ENCODE measurements at places on chromosomes 12 and 14.

DNA sequence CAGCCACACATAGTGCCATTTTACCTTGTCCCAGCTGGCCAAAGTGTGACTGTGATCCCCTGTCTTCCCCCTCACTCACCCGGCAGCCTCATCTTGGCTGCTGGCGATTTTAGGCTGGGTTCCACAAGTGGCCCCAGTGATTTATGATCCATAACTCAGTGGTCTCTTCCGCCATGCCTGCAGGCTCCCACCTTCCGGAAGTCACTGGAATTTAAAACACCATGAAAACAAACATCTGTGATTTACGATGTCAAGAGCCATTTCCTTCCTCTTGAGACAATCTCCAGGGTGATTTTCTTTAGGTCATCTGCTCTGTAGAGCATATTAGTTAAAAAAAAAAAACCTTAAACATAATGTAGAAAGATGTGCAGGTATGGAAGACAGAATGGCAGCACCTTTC lies 282.3 kb downstream of the CACNA1C start:
- no peak for DNase-seq

- DNase-seq, result no peak
Observed at GRCh38 chr12:112734859-112735695, 56.5 kb upstream of the RPH3A start.

- no peak for DNase-seq
Observed at GRCh38 chr12:3821441-3821840, 51.8 kb downstream of the PARP11 start.

DNA sequence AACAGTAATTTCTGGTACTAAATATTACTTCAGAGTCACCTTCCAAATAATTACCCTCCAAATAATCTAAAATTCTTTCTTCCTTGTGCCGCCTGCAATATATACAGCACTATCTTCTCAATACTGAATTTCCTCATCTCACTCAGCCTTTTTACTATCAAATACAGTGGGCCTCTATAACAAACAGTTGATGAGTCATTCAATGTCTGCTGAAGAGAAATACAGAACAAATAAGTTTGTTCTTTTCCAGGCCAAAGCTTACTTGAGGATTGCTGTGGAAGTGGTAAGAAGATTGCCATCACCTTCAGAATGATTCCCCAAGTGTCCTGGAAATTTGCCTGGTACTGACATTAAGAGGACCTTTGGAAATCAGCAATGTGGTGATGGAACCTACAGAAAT lies 218.2 kb upstream of the ARHGAP5 start:
- no peak for DNase-seq

- peak; percentile 37 for DNase-seq
Observed at GRCh38 chr12:57844709-57845477, 1.6 kb downstream of the CTDSP2 start.

DNA sequence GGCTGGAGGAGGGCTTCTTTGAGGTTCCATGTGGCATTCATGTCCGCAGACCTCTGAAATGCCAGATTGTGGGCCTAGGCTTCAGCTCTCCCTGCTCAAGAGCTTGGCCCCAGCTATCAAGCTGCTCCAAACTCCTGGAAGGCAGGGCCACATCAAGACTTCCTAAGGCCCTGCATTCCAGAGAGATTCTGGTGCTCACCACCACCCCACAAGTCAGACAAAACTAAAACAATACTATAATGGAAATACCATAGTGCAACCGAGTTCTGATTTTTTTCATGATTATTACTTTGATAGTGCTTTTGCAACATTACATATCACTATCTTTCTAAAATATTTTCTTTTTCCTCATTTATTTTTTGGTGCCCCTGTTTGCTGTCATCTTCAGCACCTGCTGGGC lies 86.3 kb downstream of the CALM1 start:
- DNase-seq, result no peak

DNA sequence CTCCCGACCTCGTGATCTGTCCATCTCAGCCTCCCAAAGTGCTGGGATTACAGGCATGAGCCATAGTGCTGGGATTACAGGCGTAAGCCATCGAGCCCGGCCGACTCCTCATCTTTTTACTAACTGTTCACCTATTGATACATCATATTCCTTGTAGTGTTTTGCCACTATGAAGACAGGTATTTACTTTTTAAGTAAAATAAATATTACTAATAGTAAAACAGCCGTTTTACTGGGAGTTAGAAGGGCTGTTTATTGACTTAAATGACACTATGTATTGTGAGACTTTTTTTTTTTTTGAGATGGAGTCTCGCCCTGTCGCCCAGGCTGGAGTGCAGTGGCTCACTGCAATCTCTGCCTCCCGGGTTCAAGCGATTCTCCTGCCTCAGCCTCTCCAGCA lies 51.5 kb downstream of the DIP2B start:
- no peak for DNase-seq

DNA sequence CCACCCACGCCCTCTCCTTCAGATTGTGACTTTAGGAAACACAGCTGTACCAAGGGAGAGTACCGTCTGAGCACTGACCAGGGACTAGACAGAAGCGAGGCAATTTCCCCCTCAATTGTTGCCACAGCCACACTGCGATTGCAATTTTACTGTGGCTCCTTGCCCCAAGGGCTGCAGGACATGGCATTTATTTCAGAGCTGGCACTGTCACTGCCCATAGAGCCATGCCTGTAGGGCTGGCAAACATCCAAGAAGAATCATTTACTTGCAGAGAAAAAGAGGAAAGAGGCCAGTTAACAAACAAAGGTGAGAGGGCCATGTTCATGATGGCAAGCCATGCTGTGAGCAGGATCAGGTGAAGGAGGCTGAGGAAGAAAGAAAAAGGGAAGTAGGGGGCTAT lies 129.6 kb downstream of the EMP1 start:
- no peak for DNase-seq

DNA sequence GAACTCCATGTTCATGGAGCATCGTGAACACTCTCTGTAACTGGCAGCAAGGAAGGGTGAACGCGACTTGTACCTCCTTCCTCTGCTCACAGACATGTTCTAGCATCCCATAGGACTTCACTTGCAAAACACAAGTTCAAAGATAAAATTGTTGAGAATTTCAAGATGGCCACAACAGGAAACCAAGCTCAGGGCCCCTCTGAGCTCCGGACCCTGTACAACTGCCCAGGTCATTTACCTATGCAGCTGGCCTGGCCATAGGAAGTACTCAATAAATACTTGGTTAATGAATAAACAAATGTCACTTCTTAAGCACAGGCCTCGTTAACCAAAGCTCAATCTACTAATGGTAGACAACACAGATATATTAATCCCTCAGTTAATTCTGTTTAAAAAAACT lies 11.7 kb upstream of the PPP4R4 start:
- DNase-seq, result no peak

DNA sequence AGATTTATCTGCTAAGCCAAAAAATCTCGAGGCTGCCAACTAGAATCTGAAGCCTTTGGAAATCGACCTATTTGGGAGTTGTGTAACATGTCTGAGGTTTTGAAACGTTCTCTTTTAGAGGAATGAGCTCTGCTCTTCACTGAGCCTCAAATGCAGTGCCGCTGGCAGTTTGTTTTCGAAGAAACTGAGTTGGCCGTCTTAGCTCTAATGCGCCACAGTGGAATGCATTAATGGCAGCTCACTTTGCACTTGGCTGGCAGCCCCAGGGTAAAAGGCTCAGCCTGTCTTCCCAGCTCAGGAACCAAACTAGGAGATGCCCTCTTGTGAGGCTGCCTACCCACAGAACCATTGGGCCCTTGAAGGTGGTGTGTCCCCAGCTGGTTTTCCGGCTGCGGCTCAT lies 53.8 kb downstream of the SFSWAP start:
- DNase-seq, result no peak

DNA sequence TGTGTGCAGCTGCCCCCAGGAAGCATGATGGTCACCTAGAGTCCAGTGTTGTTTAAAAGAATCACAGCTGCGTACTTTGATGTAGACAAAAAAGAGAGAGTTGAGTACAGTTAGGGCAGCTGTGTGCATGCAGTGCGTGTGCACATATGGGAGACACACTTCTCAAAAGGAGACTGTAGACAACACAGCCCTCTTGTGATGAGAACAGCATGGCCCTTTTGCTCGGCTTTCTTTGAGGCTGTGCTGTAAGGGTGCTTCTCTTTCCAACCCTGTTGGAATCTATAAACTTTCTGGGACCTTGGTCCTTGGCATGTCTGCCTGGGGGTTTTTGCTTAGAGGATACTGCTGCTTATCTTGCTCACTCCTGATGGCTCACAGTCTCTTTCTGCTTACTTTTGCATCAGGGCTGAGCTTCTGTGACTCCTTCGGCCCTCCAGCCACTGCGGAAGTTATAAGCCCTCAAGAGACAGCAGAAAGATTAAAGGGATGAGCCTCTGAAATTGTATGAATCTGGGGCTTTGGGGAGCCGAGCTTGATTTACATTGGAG lies 102.9 kb downstream of the DYRK2 start:
- DNase-seq, result no peak

DNA sequence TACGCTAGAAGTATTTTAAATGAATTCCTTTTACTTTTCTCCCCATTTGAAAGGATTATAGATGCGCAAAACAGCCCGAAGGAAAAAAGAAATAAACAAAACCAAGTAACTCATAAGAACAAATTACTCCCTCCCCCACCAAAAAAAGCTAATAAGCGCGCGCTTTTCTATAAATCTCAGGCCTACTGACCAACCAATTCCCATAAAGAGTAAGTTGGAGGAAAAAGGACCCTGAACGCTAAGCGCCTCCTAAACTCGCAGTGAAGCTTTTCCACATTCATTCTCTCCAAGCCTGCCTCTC lies 588 bp downstream of the MBIP start:
- no peak for DNase-seq

DNA sequence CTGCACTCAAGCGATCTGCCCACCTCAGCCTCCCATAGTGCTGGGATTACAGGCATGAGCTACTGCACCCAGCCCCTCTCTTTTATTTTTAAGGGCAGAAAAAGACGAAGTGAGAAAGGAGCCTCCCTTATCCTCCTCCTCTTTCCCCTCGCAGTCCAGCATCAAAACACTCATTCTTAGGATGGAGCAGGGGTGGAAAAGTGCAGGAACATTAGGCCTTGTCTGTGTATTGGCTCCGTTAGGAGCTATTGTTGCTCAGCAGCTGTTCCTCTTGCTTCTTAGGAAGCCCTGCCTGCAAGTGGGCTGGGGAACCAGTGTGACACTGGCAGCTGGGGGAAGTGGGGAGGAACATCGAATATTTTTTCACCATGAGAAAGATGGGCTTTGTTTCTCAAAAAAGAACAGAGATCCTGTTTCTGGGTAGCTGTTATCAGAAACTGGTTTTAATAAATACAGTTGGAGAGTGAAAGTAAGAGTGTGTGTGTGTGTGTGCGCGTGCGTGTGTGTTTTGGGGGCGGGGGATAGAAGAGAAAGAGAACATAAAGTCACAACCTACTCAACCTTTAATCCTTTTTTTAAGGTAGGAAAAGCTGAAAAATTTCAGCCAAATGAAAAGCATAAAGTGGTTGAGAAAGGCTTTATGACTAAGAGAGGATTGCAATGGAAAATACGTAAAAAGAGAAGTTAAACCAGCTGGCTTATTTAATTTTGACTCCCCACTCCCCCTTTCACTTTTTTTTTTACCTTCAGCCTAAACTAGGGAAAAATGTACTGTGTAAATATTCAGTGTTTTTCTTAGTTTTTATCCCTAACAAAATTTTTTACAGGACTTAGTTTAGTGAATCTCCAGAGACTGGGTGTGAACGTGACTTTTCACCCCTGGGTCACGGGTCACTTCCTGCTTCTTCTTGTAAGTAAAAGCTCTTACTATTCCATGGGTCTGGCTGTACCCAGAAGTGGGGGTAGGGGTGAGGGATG lies 197.2 kb upstream of the PLEKHG7 start:
- DNase-seq, result no peak

- DNase-seq, result no peak
Observed at GRCh38 chr14:104132981-104133380, 5.4 kb upstream of the KIF26A start.

DNA sequence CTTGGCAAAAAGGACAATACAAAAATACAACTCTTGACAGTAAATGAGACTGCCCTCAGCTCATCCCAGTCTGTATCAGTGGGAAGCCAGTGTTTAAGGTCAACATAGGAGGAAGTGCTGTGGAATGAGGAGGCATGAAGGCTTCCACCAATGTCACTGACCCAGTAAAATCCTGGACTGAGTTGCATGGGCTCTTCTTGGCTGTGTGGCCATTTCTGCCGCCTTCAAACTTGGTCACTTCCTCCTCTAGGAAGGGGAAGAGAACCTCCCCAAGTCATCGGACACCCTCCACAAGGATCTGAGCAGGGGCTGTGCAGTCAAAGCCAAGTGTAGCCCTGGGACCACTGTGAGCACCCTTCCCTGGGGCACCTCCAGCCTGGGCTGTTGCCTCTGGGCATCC lies 11.9 kb downstream of the GPR68 start:
- no peak for DNase-seq

DNA sequence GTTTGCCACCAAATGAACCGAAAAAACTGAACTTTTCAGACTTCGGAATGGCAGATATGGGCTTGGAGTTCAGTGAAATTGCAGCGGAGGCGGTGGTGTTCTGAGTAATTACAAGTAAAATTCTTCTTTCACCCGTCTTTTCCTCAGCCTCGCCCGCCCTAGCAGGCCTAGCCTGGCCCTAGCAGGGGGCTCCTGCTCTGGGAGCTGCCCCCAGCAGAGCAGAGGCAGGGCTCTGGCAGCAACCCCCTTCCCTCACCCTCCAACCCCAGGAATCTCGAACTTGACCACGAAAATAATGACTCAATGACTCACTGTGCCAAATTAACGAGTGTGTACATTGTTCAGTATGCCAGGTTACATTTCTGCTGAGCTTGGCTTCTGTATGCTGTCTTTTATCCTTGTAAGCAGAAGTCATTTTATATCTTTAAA lies 1.1 kb downstream of the PAPLN start:
- DNase-seq, result no peak

DNA sequence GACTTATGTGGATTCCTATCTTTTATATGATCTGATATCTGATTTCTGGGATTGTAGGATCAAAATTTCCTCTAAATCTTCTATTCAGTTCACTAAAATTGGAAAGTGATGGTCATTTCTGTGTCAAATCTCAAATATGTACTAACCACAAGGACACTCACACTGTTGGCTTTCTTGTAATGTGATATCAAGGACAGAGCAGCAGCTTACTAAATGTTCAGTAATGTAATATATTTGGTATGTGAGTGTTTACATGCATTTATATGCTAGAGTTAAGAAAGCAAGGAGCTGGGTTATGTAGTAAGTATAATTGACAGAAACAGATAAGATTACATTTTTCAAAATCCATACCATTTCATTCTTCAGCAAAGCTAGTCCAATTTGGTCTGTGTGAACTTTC lies 16.5 kb downstream of the PUS7L start:
- DNase-seq, result no peak

- no peak for DNase-seq
Observed at GRCh38 chr12:46832130-46832704, 6.4 kb upstream of the SLC38A4 start.

DNA sequence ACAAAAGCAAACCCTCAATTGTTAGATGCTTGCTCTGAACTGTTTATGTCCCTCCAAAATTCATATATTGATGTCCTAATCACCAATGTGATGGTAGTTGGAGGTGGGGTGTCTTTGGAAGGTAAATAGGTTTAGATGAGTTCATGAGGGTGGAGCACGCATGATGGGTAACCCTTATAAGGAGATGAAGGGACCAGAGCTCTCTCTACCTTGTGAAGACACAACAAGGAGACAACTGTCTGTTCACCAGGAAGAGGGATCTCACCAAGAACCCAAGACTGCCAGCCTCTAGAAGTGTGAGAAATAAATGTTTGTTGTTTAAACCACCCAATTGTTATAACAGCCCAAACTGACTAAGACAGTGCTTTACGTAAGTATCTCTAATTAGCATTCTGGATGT lies 27.0 kb downstream of the DHRS2 start:
- DNase-seq, result no peak
